ENCODE measurements at places on chromosomes 6 and 20.

- no peak for DNase-seq
Observed at GRCh38 chr20:20034486-20034885, 17.3 kb downstream of the NAA20 start.

GRCh38 chr20:33828326-33828844 lies 17.2 kb downstream of the CHMP4B start:
- no peak for DNase-seq

DNA sequence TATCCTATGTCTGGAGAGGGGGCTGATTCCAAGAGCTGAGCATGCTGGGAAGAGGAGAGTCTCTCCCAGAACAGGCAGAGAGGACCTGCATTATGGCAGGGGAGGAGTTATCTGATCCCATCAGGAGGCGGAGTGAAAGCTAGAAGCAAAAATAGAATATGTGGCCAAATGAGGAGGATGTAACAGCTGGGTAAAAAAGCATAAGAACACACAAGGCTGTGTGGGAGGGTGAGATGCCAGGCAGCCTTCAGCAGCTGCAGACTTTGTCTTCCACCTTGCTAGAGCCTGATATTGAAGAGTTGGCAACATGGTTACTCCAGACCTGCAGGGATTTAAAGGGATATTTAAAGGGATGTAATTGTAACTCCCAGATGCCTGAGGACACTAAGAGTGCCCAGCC lies 167.1 kb downstream of the PTPRT start:
- no peak for DNase-seq

DNA sequence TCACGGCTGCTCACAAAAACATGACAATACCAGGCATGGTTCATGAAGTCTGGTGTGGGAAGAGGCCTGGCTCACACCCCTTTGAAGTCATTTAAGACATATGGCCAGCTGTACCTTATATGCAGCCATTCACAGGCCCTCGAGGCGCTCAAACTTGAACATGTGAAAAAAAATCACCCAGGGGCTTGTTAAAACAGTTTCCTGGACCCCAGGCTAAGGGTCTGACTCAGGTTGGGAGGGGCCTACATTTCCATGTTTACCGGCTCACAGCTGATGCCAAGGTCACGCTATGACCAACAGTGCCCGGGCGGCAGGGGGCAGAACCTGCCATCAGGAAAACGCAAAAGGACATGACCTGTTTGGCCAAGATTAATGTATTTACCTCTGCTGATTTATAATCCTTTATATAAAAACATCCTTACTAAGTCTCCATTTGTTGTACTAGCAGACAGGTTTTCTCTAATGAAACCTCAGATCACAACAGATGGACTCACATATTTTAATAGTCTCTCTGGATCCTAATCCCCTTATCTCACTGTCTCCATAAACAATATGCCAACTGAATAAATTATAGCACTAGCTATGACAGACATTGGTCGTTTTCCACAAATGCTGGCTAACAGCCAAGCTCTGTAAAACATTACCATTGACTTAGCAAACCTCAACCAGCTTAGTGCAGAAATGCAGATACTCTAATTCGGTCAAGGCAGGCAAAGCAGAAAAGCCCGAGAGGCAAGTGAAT lies 19.9 kb downstream of the EZR start:
- peak; percentile 100 for DNase-seq

GRCh38 chr6:21666853-21667681 lies 73.5 kb downstream of the SOX4 start:
- DNase-seq = no peak

- DNase-seq = peak; percentile 22
Observed at GRCh38 chr6:10411971-10412460, 2.9 kb downstream of the TFAP2A start.

DNA sequence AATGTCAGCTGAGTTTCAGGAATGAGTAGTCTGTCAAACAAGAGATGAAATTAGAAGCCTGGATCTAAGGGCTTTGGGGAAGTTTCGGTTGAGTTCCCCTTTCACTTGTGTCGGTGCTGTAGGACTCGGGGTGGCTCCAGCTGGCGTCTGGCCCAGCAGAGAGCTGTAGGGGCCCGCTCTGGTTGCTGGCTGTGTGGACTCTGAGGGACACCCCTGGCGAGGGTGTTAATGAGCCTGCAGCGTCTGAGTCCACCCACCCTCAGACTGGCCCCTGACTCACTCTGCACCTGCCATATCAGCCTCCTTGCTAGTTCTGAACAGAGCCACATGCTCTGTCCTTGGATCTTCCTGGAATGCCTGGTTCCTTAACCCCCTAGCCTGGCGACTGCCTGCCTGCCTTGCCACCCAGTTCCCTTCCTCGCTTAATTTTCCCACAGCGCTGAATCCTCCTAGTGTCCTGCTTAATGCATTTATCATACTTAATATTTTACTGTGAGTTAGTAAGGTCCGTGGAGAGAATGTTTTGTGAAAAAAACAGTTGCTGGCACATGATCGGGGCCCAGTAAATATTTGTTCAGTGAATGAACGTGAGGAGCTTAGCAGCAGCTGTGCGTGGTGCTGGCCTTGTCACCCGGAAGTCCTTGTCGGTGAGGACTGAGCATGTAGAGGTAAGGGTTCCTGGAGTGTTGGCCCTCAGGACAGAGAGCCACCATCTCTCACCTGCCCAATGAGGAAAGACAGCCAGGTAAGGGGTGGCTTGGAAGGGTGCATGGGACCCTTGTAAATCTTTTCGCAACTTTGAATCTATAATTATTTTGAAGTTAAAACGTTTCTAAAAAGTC lies 1.6 kb downstream of the DNAJC5 start:
- DNase-seq = no peak

All from NCI-H524 (cell line).